ENCODE measurements at places on chromosomes 1 and 21.

- DNase-seq: no peak
Measured at GRCh38 chr1:196462086-196462485, 146.2 kb downstream of the KCNT2 start.

GRCh38 chr1:55045430-55045829 is 6.1 kb downstream of the PCSK9 start:
- DNase-seq: no peak

DNA sequence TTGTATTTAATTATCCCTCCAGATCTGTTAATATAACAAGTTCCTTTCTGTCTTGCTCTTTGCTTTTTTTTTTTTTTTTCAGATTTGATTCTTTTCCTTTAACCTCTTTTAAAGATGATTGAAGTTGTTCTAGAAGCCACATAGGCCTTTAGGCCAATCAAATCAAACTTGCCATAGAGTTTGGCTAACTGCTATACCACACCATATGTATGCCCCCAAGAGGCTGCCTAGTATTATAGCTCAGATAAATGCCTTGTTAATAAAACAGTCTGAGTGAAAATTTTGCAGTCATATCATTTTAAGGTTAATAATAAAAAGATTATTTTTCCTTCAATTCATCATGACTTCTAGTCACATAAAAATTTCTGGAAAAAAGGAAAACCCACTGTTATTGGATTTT is 696.0 kb upstream of the CHRM3 start:
- no peak for DNase-seq

GRCh38 chr1:35585281-35585680 is 12.2 kb downstream of the TFAP2E start:
- no peak for DNase-seq

GRCh38 chr1:30263888-30264671 is 459.3 kb downstream of the MATN1 start:
- DNase-seq: no peak

- DNase-seq: no peak
Measured at GRCh38 chr1:2374252-2375155, 16.9 kb downstream of the MORN1 start.
